ENCODE measurements at places on chromosomes 12 and 14.

DNA sequence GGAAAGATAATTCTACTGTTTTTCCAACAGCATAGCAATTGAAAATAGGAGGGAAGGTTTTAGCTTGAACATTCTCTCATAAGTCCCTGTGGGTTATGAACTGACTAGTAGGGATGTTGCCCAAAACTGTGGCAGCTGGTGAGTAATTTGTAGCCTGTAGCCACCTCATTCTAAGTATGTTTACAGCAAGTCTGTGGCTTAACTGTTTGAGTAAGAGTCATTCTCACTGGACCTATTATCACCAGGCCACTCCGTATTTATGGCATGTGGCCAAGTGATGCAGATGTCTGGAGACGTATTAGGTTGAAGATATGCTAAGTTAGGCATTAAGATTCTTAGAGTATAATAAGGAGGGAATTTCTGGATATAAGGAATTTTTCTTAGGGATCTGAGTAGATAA is 458.3 kb downstream of the ETNK1 start:
- DNase-seq: no peak

GRCh38 chr12:7498809-7499208 is 4.8 kb downstream of the CD163 start:
- DNase-seq: no peak

GRCh38 chr12:57221169-57221917 is 4.7 kb downstream of the NXPH4 start:
- DNase-seq: no peak

- no peak for DNase-seq
These were observed 80.9 kb upstream of the OTX2 start for GRCh38 chr14:56891226-56891625.

- no peak for DNase-seq
These were observed 80.4 kb downstream of the LIN7A start for GRCh38 chr12:80857311-80857710.

DNA sequence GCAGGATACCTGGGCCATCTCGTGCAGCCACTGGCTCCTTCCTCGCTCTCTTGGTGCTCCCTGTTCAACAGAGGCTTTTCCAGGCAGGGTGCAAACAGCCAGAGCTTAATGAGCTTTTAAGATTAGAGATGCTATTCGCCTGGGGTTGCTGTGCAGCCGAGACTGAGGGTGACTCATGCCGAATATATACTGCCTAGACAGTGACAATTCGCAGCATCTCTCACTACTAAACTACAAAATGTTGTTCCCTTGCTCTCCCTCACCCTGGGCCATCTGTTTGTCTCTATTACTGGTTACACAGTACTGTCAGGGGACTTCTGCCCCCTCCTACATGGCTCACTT is 26.0 kb upstream of the TESC start:
- DNase-seq: no peak

- no peak for DNase-seq
These were observed 20.0 kb upstream of the CLEC2D start for GRCh38 chr12:9649532-9649940.

- no peak for DNase-seq
These were observed 51.1 kb downstream of the SLC25A47 start for GRCh38 chr14:100374270-100374669.

- DNase-seq: no peak
These were observed 27.3 kb downstream of the RERG start for GRCh38 chr12:15193946-15194345.

DNA sequence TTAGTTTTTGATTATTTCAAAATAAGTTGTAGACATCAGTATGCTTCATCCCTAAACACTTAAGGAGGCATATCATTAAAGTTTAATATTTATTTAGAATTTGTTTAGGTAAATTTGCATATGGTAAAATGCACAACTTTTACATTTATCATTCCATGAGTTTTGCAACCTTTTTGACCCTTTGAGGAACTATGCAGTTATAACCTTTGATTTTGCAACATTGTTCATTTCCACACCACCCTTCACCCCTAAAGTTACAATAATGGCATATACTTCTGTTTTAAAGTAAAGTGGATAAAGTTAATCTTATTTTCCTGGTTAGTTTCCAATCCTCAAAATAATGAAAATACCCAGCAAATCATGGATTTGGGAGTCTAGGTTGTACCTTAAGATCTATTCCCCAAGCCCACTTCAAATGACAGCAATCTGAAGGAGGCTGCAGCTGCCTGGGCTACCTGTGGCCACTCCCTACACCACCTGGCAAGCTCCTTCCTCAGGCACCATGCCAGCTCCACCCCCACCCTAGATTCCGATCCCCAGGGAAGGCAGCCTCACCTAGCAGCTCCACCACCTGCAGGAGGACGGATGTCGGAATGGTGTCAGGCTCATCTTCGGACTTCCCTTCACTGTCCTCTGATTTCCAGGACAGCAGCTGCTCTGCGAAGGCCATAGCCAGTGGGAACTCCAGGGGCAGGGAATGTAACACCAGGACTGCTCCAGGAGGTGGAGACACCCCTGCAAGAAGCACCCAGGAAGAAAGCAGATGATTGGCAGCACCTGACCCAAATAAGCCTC is 65.1 kb downstream of the TRAFD1 start:
- no peak for DNase-seq

DNA sequence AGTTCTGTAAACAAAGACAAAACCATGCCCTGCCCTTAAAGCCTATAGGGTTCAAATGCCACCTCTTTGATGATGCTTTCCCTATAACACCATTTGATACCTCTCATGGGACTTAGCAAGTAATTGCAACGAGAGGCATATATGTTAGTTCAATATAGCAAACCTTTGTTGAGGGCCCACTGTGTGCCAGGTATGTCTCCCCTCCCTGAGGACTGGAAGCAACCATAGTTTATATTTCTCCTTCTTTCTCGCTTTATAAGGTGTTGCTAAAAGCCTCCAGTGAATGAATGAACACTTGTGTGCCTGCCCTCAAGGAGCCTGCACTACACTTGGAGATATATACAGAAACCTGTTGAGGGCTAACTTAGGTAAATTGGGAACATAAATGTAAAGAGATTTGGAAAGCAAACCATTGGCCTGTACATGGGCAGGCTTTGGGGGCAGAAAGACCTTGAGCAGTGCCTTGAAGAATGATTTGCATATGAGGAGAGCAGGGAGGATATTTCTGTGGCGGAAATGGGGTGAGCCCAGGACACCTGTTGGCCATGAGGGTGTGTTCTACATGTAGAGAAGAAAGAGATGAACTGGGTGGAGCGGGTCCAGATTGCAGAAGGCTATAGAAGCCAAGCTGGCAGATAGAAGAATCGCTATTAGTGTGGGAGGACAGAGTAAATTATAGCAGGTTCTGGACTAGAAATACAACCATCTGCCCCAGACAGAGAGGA is 1.8 kb upstream of the CKAP4 start:
- DNase-seq: no peak

DNA sequence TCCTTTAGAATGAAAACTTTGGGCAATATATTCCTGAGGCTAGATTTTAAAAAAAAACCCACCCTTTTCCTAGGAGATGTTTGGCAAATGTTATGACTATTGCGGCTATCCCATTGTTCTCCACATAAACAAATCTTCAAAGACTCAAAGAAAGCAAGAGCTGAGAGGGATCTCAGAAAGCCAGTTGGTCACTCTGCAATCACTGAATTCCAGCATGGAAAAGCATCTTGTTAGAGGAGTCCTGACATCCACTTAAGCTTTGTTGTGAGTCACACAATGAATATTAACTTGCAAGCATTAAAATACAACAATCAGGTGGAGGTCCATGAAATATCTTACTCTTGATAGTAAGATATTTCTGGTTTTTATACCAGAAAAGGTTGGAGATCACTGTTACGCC is 11.0 kb upstream of the PTPRB start:
- DNase-seq: no peak

DNA sequence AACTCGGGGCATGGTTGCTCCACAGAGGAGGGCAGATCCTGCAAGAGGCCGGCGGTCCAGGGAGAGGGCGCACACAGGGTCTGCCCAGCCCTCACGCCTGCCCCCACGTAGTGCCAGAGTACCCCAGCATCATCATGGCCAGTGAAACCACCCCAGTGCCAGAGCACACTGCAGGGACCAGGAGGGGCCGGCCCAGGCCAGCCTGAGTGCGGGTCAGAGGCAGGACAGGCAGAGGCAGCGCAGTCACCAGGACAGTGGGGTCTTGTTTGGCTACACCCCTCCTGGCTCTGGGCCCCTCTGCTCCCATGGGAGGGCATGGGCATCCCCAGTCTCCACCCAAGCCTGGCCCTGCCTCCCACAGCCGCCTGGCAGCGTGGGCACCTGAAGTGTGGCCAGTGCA is 34.7 kb downstream of the LRCOL1 start:
- DNase-seq: no peak

All from activated T-cell treated with anti-CD3 and anti-CD28 coated beads for 4 hours (primary cell).